Activated CD4-positive, alpha-beta memory T cell treated with anti-CD3 and anti-CD28 coated beads for 36 hours (primary cell): ENCODE measurements at places on chromosomes 5 and 9. TPM values are rescaled to one million over a fixed set of nuclear protein-coding genes. Genes with fewer than 3 reads are reported as not detected.

Gene NKD2
- total RNA-seq: 0.41 TPM

DNA sequence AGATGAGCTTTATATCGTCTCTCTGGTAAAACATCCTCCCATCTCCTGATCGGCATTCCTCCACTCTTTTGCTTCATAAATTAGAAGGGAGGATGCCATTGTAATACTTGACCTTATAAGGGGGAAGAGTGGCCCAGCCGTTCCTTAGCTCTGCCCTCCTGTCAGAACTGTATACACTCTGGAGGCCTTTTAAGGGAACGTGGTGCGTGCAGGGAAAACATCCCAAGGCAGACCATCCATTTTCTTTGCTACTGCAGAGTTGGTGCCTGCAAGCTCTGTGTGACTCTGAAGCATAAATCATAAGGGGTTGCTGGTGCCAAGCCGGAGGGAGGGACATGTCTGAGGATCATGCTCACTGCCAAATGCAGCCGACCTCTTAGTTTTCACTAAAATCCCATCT lies 90.4 kb downstream of the PGM5 start:
- DNase-seq: no peak

DNA sequence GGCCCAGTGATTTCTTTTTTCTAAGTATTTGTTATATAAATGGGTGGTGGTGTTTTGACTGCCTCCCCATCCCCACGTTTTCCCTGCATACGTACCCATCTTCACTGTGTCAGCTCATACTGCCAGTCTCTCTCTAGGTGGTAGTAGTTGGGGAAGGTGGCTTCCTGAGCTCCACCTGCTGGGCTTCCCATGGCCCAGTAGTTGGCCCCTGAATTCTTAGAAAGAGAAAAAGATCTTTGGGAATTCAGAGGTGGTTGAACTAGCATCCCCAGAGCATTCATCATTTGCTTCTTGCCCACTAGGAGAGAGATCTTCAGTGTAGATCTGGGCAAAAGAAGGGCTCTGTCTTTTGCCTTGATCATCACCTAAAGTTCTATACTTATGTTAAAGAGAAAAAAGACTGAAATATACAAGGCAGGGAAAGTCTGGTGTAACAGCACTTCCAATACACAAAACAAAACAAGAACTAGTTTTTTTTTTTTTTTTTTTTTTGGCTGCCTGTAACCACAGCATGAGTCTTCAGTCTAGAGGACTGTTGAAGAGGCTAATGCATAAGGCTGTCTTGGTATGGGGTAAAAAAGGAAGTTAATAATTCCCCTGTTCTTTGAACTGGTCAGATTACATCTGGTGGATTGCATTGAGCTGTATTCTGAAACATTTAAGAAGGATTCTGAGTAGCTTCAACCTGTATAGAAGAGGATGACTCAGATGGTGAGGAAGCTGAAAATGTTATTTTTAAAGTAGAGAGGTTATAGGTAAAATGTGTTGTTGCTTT lies 128.7 kb downstream of the ATG10 start:
- DNase-seq: no peak

- peak; percentile 83 for DNase-seq
Observed at GRCh38 chr5:157252711-157253465, 13.0 kb upstream of the CYFIP2 start.

- DNase-seq: no peak
Observed at GRCh38 chr9:110168486-110168885, 39.5 kb downstream of the C9orf152 start.

DNA sequence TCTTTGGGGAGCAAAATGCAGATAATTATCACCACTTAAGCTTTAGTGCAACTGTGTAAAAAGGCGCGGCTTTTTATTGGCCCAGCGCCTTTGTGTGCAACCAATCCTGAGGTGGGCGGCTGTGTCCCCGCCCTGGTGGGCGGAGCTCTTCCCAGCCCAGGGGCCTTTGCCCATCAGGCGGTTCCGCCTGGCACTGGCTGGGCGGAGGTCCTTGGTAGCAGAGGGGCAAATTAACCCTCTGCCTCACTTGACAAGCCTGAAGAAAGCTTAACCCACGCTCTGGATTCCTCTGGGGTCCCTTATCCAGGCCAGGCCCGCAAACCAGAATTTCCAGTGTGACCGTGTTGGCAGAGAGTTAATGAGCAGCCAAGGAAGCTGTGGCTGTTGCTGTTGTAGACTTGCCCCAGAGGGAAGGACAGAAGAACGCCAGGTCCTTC lies 12.8 kb upstream of the NIPAL4 start:
- DNase-seq: no peak

DNA sequence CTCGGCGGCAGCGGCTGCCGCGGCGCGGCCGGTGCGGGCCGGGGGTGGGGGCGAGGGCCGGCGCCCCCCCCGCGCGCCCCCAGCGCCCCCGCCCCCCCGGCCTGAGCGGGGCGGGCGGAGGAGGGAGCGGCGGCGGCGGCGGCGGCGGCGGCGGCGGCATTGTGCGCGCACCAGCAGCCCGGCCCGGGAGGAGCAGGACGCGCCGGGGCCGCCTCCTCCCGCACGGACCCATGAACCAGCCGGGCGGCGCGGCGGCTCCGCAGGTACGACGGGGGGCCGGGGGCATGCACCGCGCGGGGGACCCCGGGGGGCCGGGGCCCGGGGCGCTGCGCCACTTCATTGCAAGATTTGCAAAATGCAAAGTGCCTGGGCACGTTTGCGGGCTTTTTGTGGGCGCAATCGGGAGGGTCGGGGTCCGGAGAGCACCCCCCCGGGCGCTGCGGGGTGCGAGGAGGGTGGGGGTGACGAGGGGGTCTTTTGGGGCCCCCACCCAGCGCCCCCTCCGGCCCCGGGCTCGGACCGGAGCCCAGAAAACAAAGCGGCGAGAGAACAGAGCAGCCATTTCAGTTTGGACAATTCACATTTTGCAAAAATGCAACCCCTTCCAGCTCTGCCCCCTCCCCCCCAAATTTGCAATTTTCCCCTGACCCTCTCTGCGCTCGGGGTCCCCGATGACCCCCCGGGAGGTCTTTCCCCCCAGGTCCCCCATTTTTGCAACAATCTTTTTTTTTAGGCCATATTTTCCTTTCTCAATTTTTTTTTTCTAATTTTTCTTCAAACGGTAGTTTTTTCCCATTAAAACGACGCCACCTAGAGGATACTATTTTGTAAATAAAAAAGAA lies at the start of gene ZNF618:
TSS of gene ZNF618 (plus strand) at position 159 of the 842 bp plus-strand sequence. CDS start at position 231, 72 bp downstream.
- DNase-seq: peak; percentile 19

DNA sequence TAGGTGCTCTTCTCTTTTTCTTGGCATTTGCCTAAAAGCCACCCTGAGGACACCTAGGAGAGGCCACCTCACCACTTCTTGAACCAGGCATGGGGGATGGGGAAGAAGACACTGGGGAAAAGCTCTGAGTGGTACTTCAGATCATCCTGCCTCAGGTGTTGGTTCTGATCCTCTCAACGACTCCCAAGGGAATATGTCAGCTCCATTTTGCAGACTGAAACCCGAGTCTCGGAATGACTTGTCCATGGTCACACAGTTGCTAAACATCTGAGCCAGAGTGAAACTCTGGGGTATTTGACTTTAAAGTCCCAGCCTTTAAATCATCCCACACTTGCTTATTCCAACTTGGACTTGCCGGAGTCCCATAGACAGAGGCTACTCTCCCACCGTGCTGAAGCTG lies 120.6 kb upstream of the GABRP start:
- DNase-seq: no peak

DNA sequence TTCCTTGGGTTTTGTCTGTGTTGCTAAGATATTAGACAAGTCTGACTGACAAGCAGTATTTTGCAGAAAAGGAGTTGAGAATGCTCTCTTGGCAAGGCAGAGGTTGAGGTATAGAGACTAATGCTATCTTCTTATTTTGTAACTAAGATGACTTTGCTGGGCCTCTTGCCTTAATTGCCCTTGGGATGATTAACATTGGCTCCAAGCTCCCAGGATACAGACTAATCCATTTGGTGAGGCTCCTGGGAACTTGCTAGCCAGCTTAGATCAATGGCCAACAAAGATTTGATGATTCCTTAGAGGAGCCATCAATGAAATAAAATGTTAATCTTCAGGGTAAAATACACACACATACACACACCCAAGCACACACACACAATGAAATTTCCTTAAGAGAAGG lies 28.7 kb upstream of the AP3B1 start:
- DNase-seq: no peak

GRCh38 chr9:37251452-37251851 lies 131.1 kb downstream of the ZCCHC7 start:
- DNase-seq: no peak

DNA sequence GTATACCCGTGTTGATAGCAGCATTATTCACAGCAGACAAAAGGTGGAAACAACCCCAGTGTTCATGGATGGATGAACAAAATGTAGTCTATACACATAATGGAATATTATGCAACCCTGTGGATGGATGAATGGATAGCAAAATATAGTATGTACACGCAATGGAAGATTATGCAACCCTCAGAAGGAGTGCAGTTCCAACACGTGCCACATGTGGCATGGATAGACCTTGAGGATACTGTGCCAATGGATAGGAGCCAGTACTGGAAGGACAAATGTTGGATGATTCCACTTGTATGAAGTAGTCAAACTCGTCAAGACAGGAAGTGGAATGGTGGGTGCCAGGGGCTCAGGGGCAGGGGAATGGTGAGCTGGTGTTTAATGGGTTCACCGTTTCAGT lies 44.9 kb downstream of the PLEKHG4B start:
- DNase-seq: no peak

Gene F12
- 5.9 TPM for total RNA-seq

Gene UNC13B
- total RNA-seq: 4.6 TPM

GRCh38 chr5:119049824-119050449 lies 20.9 kb upstream of the DMXL1 start:
- no peak for DNase-seq

DNA sequence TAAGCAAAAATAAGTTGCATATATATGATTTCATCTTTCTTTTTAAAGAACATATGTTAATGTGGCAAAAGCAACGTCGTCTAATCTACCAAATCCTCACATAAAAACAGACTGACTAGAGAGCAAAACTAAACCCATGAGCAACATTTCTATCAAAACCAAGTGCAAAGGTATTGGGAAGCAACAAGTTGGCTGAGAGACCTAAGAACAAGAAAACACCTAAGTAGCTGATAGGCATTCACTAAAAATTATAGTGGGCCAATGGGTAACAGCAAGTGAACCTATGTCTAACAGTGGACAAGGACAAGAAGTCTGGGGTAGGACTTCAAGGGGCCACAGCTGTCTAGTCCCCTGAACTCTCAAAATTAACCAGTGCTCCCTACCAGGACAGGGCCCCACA lies 130.1 kb downstream of the SIL1 start:
- DNase-seq: no peak

DNA sequence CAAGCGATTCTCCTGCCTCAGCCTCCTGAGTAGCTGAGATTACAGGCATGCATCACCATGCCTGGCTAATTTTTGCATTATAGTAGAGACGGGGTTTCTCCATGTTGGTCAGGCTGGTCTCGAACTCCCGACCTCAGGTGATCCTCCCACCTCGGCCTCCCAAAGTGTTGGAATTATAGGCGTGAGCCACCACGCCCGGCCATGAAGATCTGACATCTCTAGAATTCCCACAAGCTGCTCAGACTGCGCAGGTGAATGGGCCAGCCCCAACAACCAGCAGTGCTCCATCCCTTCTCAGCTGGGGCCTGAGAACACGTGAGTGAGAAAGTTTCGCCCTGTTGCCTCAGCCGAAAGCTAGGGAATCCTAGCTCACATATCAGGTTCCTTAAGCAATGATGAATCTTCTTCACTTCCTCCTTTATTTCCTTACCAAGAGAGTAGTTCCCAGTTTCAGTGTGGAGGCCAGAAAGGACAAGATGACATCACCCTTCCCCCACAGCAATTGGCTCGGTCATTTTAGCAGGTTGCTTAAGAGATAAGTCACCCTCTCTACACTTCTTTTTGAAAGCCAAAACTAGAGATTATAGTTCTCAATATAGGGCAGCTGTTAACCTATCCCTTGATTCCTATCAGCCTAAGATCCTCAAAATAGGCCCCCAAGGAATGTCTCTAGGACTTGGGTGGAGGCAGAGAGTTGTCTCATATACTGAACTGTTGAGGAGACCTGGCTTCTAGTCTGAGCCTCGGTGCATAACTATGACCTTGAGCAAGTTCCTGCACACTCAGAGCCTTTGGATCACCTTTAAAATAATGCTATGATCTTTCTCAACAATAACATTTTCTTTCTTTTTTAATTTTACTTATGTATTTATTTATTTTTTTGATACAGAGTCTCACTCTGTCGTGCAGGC lies 23.9 kb upstream of the PPP2CA start:
- no peak for DNase-seq

Gene TLX3
- not detected for total RNA-seq

GRCh38 chr5:40440746-40441145 lies 239.0 kb upstream of the PTGER4 start:
- DNase-seq: no peak

Gene CMYA5
- total RNA-seq: 0.15 TPM

Gene AUH
- 40.9 TPM for total RNA-seq

DNA sequence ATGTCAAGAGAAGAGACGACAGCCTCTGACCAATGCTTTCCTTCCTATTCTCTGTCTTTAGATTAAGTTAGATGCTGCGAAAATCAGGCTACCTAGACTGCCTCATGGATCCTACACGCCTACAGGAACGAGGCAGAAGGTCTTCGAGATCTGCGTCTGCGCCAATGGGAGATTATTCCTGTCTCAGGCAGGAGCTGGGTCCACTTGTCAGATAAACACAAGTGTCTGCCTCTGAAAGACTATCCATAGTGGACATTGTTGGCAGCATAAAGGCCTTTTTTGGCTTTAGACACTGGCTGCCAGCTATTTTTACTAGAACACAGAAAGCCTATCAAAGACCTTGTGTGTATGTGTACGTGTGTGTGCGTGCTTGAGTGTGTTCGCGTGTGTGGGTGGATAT lies 90.9 kb upstream of the PPP1R2B start:
- no peak for DNase-seq

GRCh38 chr5:72347801-72348308 lies 27.7 kb downstream of the PTCD2 start:
- peak; percentile 35 for DNase-seq
